Body of pancreas (tissue), 4 donors: ENCODE measurements at places on chromosomes 6 and 20. TPM values are rescaled to one million over a fixed set of nuclear protein-coding genes. Genes with fewer than 3 reads are reported as not detected.

Gene CPXM1
- total RNA-seq = 4.9 TPM

Gene C20orf141
- total RNA-seq = not detected

DNA sequence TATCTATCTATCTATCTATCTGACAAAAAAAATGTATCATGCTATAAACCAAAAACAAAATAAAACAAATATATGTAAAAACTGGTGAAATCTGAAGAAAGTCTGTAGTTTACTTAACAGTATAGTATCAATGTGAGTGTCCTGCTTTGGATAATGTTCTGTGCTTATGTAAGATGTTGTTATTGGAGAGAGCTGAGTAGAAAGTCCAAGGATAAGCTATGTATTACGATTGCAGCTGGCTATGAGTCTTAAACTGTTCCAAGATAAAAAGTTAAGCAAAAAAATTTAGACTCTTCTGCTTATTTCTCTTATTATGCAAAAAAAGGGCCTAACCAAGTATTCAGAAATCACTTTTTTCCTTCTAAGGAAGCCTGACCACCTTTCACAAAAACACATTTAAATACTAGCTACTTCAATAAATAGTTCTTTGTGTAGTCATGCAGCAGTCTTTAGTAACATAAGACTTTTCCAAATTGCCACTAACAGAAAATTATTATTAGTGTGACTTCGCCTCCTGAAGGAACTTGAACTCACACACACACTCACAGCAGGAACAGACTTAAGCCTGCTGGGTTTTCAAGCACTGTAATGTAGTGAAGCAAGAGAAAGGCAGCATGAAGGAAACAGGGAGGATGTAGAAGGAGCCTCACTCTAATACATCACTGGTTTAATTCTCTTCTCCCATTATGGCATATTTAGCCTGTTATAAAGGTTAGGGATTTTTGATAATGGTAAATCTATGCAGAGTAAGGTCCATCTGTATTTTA lies 265.8 kb upstream of the GJE1 start:
- no peak for DNase-seq

Gene MYB
- total RNA-seq = not detected

Gene MEI4
- total RNA-seq = 2.1 TPM

Gene CLPSL2
- total RNA-seq = not detected

- DNase-seq = no peak
Observed at GRCh38 chr20:50315586-50316551, 125.2 kb downstream of the CEBPB start.

Gene RSPO3
- 7.3 TPM for total RNA-seq

Gene ZNF391
- 3.1 TPM for total RNA-seq

GRCh38 chr6:118309337-118310093 lies 238.6 kb upstream of the PLN start:
- no peak for DNase-seq

Gene RNF114
- total RNA-seq = 181 TPM

- DNase-seq = no peak
Observed at GRCh38 chr6:93218096-93218495, 201.3 kb downstream of the EPHA7 start.

DNA sequence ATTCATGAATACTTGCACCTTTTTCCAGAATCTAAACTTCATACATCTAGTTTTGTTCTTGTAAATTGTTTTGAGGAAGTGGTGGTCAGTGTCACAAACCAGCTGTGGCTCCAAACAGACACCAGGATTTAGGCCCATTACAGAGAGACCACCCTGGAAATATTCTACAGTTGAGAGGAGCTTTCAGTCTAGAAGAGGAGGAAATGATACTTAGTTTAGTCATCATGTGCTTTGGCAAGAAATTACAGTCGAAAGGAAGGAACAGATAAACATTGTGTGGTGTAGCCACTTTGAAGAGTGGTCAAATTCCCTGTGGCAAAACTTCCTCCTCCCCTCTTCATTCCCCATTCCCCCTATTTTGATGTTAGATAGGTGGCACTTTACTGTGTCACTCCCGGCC lies 15.7 kb downstream of the DCBLD1 start:
- DNase-seq = no peak

Gene PBOV1
- not detected for total RNA-seq

Gene MAPK13
- 37.9 TPM for total RNA-seq

Gene GLP1R
- 6.9 TPM for total RNA-seq

Gene CST8
- total RNA-seq = not detected

DNA sequence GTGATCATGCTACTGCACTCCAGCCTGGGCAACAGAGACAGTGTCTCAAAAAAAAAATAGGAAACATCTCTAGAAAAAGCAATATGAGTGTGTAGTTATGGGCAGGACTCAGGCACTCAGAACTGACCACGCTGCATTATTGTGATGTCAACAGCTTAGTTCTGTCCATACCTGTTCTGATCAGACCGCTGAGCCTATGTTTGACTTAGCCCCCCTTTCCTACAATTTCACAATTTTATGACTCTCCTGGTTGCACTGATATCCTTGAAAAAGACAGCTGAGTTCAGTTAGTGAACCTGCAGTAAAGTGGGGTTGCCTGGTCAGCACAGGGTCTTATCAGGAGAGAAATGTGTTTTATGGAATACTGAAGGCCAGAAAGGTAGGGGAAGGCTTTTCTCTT lies 37.8 kb upstream of the PRDM1 start:
- DNase-seq = no peak

Gene PTGIS
- total RNA-seq = 10.9 TPM

Gene PARD6B
- 4.6 TPM for total RNA-seq

DNA sequence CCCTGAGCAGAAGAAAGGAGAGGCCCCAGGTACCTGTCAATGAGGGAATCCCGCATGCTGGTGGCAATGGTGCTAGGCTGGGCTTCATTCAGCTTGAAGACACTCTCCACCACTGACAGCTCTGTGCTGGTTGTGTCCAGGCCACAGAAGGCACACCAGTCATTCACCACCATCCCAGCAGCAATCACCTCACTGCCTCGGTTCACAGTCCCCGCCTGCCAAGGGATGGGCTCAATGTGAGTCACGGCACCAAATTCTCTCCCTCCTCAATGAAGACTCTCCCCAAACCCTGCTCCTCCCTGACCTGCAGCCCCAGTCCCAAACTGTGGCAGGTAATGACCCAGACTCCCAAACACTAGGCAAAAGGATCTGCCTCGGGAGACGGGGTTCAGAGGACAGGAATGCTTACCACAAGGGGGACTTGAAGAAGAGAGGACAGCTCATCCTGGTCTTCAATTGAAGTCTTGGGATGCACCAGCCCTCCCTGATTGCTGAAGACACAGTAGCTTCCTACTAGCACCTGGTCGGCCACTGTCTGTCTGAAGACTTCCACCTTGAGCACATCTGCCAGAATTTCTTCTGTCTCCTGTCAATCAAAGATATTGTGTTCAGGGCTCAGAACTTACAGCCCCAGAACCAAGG lies 1.7 kb upstream of the MMP24OS start:
- DNase-seq = no peak

DNA sequence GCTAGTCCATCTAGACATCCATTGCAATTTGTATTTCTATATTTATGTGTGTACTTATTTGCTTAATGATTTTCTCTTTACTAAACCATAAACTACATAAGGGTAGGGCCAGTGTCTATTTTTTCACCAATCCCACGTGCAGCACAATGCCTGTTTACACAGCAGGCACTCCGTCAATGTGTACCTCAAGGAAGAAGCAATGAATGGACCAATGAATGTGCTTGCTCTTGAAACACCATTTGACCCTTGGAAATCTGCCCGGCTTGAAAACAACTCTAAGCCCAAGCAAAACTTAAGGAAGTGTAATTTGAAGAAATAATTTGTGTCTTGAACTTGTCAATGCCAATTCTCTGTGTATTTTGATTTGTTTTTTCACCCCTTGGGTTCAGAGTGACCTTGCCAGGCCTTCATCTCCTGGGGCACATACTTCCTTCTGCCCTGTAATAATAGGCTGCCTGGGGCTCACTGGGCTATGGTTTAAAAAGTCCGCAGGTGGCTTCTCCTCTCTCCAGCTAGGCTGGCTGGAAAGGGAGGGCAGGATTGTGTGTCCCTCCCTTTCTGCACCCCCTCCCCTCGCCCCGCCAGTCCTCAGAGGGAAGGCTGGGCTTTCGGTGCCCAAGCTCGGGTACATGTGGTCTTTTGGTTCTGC lies 140.8 kb upstream of the ARMC2 start:
- DNase-seq = peak; percentile 43

- DNase-seq = no peak
Observed at GRCh38 chr6:71187141-71187540, 101.5 kb upstream of the OGFRL1 start.

DNA sequence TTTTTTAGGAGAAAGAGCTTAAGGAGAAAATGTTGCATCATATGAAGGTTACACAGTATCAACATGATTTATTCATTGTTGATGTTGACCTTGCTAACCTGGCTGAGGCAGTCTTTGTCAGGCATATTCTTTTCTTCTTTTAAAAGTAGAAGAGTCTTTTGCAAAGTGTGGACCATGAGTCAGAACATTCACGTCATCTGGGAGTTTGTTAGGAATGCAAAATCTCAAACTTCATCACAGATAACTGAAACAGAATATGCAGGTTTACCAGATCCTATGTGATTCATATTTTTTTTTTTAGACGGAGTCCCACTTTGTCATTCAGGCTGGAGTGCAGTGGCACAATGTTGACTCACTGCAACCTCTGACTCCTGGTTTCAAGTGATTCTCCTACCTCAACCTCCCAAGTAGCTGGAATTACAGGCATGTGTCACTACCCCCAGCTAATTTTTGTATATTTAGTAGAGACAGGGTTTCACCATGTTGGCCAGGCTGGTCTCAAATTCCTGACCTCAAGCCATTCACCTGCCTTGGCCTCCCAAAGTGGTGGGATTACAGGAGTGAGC lies 530.4 kb upstream of the BTBD3 start:
- DNase-seq = no peak

GRCh38 chr6:169019727-169020491 lies 233.7 kb downstream of the THBS2 start:
- no peak for DNase-seq

DNA sequence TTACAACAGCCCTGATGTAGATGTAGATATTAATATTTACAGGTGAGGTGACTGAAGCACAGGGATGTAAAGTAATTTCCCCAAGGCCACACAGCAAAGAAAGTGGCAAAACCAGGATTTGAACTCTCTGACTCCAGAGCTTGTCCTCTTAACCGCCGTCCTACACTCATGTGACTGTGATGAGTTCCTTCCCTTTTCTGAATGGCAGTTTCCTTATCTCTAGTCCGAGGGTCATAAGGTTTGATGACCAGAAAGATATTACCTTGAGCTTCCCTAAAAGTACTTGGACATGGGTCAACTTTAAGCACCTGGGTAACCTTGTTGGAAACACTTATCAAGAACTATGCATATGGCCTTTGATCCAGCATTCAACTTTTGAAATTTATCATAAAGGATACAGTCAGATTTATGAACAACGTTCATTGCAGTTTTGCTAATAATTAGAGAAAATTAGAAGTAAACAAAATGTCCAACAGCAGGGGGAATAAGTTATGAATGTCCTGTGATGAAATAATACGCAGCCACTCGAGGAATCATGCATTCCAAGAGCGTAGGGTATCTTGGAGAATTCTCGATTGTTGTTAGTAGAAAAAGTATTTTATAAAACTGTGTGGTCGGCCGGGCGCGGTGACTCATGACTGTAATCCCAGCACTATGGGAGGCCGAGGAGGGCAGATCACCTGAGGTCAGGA lies 2.3 kb upstream of the TLDC2 start:
- DNase-seq = no peak

Gene DPPA5
- total RNA-seq = not detected

DNA sequence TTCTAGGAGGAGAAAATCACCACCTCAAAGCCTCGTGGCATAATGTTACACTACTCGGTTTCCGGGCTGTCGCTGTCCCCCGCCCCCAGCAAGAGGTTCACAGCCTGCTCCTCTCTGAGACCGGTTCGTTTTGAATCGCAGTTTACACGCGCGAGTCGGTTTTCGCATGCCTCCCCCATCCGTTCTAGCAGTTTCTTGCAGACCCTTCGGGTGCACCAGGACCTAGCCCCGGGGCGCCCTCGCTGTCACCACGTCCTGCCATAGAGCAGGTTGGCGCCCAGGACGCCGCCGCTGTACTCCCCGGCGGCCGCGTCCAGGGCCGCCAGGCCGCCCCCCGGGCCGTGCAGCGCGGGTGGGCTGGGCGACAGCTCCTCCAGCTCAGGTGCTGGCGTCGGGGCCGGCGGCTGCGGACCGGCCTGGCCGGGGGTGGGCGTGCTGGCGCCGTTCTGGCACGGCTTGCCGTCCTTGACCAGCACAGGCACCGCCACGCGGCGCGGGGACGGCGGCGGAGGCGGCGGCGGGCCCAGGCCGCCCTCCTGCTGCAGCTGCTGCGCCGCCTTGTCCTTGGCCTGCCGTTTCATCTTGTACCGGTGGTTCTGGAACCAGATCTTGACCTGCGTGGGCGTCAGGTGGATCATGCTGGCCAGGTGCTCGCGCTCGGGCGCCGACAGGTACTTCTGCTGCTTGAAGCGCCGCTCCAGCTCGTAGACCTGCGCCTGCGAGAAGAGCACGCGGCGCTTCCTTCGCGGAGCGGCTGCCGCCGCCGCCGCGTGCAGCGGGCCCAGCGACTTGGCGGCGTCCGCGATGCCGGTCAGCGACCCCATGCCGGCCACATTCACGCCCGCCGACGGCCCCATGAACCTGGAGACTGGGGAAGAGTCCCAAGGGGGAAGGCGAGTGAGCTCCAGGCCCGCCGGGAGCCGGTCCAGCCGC lies 1.4 kb downstream of the NKX2-4 start:
- DNase-seq = peak; percentile 13

DNA sequence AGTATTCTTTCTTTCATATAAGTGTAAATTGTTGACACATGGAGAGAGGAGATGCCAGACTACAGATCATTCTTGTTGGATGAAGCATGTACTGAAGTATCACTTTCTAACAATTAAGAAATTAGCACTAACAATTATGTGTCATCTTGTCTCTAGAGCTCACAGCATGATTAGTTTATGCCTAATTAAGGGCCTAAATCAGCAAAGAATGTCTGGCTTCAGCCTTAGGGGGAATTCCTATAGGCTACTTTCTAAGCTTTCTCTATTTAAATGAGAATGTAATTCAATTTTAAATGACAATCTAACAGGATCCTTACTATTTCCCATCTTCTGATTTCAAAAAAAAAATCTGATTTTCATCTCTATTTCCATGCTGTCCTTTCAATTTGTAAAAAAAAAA lies 371.0 kb downstream of the EPHA7 start:
- DNase-seq = no peak

Gene ANGPT4
- total RNA-seq = under 0.01 TPM

DNA sequence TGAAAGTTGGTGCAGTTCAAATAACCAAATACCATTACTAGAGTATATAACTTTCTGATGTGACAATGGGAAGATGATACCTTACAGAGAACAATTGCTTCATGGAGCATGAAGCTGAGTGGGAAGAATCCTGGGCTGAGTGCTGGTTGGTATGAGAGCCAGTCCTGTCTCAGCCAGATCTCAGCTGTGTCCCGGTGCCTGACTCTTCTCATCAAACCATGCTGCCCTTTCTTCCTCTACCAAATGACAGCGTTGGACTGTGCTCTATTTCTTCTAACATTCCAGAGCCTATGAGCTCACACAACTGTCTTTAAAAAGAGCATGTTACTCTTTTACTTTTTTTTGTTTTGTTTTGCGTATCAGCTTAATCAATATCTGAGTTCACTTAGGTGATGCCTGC lies 27.5 kb upstream of the PBOV1 start:
- DNase-seq = no peak
